ENCODE measurements at places on chromosomes 5 and 9. TPM values are rescaled to one million over a fixed set of nuclear protein-coding genes. Genes with fewer than 3 reads are reported as not detected.

The DEPDC1B gene
- 4.7 TPM for total RNA-seq

The SLC34A3 gene
- total RNA-seq, result not detected

The NDOR1 gene
- total RNA-seq, result 2.7 TPM

The SLC12A7 gene
- 27.9 TPM for total RNA-seq

The HTR1A gene
- not detected for total RNA-seq

The GPBP1 gene
- total RNA-seq, result 59.1 TPM

The PCDHA1 gene
- not detected for total RNA-seq

The FOXD4L3 gene
- total RNA-seq, result not detected

The TOMM5 gene
- total RNA-seq, result 166 TPM

All from endothelial cell of coronary artery (primary cell).